ENCODE measurements at places on chromosomes 16 and 17.

DNA sequence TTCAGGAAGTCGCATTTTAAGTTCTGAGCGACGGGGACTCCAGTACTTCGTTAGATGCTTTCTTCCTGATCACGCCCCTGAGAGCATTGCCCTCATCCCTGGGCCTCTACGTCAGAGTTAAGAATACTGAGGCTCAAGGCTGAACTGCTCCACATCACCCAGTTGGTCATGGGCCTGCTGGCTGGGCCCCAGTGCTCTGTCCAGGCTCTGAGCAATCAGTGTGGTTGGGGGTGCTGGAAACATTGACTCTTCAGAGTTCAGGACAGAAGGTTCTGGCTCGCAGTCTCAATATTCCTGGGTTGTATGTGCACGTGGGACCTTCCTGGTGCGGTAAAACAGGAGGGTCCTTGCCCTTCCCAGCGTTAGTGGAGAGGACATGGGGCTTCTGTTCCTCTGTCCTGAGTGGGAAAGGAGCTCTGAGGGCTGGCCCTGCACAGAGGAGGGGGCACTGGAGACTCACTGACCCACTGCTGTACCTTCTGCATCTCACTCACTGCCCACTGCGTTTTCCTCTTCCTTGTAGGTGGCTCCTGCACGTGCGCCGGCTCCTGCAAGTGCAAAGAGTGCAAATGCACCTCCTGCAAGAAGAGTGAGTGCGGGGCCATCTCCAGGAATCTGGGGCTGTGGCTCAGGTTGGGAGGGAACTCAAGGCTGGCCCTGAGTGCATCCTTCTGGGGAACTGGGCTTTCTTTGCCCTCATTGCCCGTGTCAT lies 518 bp downstream of the MT1E start:
- DNase-seq = no peak

GRCh38 chr17:37359682-37360188 lies 16.1 kb upstream of the C17orf78 start:
- DNase-seq = no peak

DNA sequence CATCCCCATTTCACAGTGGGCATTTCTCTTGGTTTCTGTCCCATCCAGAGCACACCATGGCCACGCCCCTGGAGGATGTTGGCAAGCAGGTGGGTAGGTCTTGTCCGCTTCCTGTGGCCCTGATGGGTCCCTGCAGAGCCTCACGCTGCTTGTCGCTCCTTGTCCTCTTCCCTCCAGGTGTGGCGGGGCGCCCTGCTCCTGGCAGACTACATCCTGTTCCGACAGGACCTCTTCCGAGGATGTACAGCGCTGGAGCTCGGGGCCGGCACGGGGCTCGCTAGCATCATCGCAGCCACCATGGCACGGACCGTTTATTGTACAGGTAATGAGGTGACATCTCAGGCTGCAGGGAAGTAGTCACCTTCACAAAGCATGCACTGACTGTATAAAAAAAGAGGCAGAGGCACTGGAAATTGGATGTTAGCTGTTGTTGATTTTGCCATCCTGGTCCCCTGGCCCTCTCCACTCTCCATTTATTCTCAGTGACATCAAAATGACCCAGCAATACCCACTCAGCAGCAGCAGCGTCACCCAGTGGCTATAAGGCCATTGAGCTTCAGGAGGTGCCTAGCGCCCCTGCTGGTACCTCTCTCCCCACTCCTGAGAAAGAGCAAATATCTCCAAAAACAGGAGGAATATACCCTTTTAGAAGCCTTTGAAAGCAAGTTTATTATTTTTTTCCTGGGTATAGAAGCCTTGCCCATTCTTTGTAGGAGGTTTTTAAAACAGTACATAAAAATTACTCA lies 13.7 kb downstream of the METTL22 start:
- no peak for DNase-seq

DNA sequence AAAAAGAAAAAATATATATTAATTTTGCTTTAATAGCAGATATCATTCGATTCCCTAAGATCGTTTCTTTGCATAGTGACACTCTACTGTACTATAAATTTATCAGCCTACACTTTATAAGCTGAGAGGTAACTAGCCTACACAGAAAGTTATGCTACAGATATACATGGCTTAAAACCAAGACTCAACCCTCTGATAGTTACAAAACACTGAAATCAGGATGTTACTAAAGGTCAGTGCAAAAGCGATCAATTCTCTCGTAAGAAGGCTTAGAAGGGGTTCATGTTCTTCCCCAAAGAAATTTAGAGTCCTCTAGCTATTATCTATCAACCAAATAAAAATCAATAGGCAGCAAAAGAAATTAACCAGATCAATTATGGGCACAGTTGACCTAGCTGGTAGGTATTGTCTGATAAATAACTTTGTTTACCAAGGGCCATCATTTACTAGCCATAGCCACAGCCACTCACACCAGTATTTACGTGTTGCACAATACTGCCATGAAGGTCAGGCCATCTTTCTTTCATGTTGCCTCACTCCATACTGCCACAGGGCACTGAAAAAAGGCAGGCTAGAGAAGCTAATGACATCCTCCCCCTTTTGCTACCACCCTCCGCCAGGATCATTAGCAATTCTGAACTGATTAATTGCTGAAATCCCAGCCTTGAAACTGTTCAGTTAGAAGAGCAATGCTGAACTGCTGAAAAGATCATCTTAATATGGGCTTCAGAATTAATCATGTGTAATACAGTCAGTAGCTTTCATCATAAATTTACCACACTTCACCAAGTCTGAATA lies 43.7 kb downstream of the RND2 start:
- no peak for DNase-seq

DNA sequence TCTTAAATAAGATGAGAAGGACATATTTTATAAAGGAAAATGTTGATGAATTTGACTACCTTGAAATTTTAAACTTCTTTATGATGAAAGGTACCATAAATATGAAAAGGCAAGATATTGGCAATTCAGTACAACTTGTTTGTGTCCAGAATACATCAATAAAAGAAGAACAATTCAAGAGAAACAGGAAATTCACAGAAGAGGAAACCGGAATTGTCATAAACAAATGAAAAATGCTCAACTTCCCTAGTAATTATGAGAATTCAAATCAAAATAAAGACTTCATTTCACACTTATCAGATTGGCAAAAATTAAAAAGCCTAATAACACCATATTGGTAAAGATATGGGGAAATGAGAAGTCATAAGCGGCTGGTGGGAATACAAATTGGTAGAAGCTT lies 54.3 kb downstream of the WSB1 start:
- no peak for DNase-seq

- no peak for DNase-seq
Observed at GRCh38 chr17:67942810-67943209, 53.5 kb downstream of the C17orf58 start.

- DNase-seq = no peak
Observed at GRCh38 chr17:4545217-4545951, 9.8 kb downstream of the MYBBP1A start.

DNA sequence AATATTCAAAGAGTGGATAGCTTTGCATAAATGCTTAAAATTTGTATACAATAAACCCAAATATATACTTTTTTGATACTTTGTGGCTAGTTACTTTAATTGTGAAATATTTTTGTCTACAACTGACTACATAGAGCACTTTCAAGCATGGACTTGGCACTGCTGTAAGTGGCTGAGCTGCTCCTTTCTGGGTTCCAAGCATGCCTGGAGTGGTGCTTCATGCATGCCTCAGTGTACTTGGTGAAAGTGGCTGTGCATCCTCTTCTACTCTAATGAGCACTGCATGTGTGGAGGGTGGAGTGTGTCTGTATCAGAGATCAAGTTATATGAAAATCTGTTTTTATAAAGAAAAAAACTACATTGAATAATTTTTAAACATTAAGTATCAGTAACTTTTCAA lies 94.1 kb downstream of the OMG start:
- no peak for DNase-seq

GRCh38 chr17:56891751-56892150 lies 22.1 kb downstream of the TRIM25 start:
- DNase-seq = peak; percentile 30

DNA sequence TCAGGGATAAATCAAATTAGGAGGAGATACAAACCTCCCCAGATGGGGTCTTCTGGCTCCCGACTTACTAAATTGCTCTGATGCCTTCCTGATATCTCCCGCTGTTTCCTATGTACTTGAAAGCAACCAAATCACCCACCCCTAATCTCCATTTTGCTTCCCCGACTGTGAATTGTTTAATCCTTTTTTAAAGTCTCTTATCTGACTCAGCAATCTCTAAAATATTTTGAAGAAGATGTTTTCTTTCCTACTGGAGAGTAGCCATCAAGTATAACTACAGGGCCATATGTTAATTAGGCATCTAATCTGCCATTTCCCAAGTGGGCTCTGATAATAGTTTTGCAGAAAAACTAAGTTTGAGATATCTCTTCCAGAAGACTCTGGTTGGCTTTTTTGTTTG lies 365.2 kb upstream of the MAF start:
- no peak for DNase-seq

DNA sequence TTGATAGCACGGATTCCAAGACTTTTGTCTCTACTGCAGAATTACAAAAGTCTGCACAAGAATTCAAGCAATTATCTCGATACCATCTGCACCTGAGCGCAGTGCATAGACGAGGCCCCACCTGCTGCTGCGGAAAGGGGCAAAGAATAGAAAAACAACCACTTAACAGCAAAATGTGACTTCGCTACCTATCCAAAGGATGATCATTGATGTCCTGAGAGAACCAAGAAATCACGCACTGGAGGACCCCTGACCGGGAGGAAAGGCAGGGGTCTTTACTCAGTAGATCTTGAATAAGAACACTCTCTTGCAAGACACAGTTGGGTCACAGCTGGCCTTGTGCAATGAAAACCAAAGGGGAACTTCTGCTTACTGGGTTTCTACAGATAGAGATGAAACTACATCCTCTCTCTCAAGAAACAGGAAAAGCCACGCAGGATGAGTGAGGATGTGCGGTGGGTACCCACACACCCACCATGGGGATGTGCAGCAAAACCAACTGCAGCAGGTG lies 147.4 kb upstream of the RPH3AL start:
- DNase-seq = no peak

DNA sequence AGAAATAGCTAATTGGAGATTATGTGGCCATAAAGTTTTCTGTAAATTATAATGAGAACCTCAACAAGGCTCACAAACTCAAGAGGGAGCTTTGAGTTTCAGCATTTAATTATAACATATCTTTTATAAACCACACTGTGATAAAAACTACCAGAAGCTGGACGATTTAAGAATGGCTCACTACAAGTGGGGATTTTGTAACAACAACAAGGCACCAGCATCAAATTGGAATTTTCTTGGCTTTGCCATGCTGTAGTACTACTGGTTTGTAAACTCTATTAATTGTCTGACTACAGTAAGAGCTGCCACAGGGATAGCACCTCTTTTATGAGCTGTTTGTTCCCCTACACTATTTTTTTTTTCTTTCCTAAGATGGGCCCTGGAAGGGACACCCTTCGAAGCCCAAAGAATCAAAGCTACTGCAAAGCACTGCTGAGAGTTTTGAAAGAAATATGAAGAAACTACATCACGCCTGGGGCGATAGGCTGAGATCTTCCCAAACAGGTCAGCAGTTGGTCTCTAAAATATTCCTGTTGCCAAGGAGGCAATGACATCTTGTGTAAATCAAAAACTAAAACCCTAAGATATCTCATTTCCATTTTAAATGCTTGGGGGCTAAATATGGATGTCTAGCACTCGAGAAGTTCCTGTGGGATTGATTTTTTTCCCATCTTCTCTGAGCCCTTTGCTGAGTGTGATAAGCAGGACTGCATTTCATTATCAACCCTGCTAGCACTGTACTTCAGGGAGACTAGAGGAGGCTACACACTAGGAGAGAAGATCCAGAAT lies 40.9 kb downstream of the SKAP1 start:
- DNase-seq = no peak

- no peak for DNase-seq
Observed at GRCh38 chr17:38894276-38894675, 24.4 kb downstream of the LASP1 start.

DNA sequence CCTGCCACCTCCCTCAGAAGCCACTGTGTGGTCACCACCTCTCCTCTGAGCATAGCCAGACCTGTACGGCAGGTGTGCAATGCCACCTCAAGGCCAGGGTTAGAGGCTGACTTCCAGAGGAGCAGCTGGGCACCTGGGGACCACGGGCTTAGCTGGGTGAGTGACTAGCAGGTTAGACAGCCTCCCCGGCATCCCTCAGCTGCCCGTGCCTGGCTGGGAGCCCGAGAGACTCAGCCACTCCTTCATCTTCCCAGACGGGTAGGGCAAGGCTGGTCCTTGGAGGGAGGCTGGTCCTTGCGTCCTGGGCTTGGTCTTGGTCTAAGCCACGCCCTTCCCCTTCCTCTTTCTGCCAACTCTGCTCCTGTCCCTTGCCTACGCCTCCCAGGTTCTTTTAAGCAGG lies 7.8 kb downstream of the CRHR1 start:
- no peak for DNase-seq

DNA sequence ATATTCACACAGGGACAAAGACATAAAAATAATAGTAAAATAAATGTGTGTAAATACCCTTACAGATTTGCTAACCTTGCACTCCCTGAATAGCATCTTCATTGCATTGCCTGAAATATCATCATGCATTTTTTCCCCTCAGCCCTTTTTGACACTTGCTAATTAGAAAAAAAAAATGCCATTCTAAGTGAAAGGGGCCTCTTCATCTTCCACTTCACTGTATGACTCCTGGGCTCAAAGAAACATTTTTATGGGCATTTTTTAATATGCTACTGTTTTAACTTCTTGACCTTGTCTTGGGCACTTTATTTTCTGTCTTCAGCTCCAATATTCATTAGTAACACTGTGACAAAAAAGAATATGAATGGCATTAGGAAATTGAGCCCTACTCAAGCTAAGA lies 1424.4 kb downstream of the CDH8 start:
- DNase-seq = no peak

DNA sequence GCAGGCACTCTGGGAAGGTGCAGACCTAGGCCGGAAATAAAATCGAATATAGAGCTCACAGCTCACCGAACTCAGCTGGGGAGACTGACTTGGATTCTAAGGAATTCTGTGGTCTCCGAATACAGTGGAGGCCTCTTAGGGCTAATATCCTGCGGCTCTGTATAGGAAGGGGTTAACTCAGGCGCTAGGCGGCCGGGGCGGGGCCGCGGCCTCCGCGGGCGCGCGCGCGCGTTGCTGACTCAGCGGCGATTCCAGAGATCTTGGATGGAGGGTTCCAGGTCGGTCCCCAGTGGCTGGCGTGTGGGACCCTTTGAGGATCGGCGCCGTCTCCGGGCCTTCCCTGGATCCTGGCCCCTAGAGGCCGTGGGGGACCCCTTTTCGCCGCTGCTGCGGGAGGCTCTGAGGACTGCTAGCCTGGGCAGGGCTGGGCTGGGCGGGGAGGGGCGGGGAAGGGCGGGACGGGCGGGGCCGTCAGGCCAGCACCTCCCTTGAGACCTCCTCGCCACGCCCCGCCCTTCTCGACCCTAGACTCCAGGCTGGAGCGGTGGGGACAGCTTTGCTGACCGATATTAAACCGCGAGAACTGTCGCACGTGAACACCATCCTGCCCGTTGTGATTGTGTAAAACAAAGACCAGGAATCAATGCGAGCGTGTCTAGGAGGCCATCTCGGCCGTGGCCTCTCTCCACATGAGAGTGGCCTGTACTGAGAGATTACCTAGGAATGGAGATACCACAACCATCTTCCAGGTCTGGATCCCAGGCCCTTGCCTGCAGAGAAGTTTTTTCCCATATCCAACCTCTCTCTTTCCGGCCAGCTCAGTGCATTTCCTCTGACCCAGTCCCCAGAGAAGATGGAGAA lies 1.4 kb upstream of the PLEKHH3 start:
- DNase-seq = peak; percentile 68
